ENCODE measurements at places on chromosomes 12 and 14.

GRCh38 chr12:75977952-75978671 is 53.5 kb downstream of the PHLDA1 start:
- no peak overlapping the region for H3K27ac ChIP-seq
- no peaks in the 10 kb centered on the region for H3K36me3 ChIP-seq
- peaks cover 1% of the 10 kb centered on the region for H3K27me3 ChIP-seq
- no peak for DNase-seq
- H3K4me1 ChIP-seq = peaks cover 2% of the 10 kb centered on the region

DNA sequence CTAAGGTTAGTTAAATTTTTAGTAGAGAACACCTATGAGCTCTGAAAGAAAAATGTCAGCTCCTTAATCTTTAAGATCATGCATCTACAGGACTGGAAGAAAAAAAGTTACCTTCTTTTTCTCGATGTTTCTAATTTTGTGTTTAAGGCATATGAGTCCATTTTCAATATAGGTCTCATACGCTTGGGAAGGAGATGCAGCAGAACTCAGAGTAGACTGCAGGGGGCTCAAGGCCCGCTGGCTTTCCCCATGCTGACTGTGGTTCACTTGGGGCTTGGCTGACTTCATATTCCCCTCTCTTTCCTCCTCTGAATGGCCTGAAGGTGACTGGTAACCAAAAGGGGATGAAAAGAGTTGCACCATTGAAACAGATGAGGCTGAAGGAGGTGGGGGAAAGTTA is 1.5 kb downstream of the CAPRIN2 start:
- peaks cover 3% of the 10 kb centered on the region for H3K27me3 ChIP-seq
- H3K4me1 ChIP-seq = peaks cover 9% of the 10 kb centered on the region
- H3K36me3 ChIP-seq = no peaks in the 10 kb centered on the region
- peak overlapping the region; percentile 93 for H3K4me3 ChIP-seq
- H3K27ac ChIP-seq = no peak overlapping the region
- DNase-seq = peak; percentile 60

DNA sequence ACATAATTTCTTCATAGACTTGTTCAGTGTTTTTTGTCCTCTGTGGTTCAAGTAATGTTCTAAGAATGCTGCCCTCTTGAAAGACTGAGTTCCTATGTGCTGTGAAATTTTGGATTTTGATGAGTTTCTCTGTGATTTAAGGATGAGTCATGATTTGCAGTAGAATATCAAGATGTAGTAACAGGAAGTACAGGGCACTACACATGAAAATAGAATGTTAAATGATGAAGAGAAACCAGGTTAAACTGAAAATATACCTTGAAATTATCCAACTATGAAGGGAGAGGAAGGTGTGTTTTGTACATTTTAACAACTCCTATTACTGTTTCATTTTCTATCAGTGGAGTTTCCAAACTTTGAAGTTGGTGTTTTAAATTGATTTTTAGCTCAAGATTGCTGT is 4.8 kb downstream of the ELK3 start:
- no peak overlapping the region for H3K27ac ChIP-seq
- no peak overlapping the region for H3K4me3 ChIP-seq
- DNase-seq = no peak
- peaks cover 17% of the 10 kb centered on the region for H3K4me1 ChIP-seq
- H3K36me3 ChIP-seq = no peaks in the 10 kb centered on the region

- H3K36me3 ChIP-seq = peaks cover 4% of the 10 kb centered on the region
- no peak overlapping the region for H3K4me3 ChIP-seq
- peaks cover 50% of the 10 kb centered on the region for H3K4me1 ChIP-seq
- peak overlapping the region; percentile 77 for H3K27ac ChIP-seq
- DNase-seq = no peak
These were observed 4.6 kb upstream of the SELPLG start for GRCh38 chr12:108638141-108638827.

- H3K27ac ChIP-seq = no peak overlapping the region
- peaks cover 17% of the 10 kb centered on the region for H3K4me1 ChIP-seq
- H3K27me3 ChIP-seq = peaks cover 3% of the 10 kb centered on the region
- no peak for DNase-seq
- H3K36me3 ChIP-seq = no peaks in the 10 kb centered on the region
These were observed 5.5 kb upstream of the HCFC2 start for GRCh38 chr12:104058802-104059201.

GRCh38 chr14:24365600-24366412 is 2.2 kb upstream of the NFATC4 start:
- H3K4me3 ChIP-seq = peak overlapping the region; percentile 85
- peak; percentile 89 for DNase-seq
- H3K4me1 ChIP-seq = peaks cover 3% of the 10 kb centered on the region
- peaks cover 6% of the 10 kb centered on the region for H3K27me3 ChIP-seq

- no peaks in the 10 kb centered on the region for H3K36me3 ChIP-seq
- no peak for DNase-seq
- H3K4me3 ChIP-seq = no peak overlapping the region
- no peaks in the 10 kb centered on the region for H3K27me3 ChIP-seq
- H3K27ac ChIP-seq = no peak overlapping the region
- peaks cover 3% of the 10 kb centered on the region for H3K4me1 ChIP-seq
These were observed 170.3 kb upstream of the SYT10 start for GRCh38 chr12:33609910-33610309.

GRCh38 chr12:108839890-108840230 is 17.5 kb downstream of the SSH1 start:
- no peak overlapping the region for H3K4me3 ChIP-seq
- H3K4me1 ChIP-seq = peaks cover 33% of the 10 kb centered on the region
- H3K36me3 ChIP-seq = peaks cover 19% of the 10 kb centered on the region
- peaks cover 7% of the 10 kb centered on the region for H3K27me3 ChIP-seq
